ENCODE measurements at places on chromosomes 7 and 10.

- DNase-seq = peak; percentile 80
Measured at GRCh38 chr10:110364531-110364937, 59.8 kb upstream of the SMNDC1 start.

- no peak for DNase-seq
Measured at GRCh38 chr7:840001-840600, 7.8 kb downstream of the SUN1 start.

DNA sequence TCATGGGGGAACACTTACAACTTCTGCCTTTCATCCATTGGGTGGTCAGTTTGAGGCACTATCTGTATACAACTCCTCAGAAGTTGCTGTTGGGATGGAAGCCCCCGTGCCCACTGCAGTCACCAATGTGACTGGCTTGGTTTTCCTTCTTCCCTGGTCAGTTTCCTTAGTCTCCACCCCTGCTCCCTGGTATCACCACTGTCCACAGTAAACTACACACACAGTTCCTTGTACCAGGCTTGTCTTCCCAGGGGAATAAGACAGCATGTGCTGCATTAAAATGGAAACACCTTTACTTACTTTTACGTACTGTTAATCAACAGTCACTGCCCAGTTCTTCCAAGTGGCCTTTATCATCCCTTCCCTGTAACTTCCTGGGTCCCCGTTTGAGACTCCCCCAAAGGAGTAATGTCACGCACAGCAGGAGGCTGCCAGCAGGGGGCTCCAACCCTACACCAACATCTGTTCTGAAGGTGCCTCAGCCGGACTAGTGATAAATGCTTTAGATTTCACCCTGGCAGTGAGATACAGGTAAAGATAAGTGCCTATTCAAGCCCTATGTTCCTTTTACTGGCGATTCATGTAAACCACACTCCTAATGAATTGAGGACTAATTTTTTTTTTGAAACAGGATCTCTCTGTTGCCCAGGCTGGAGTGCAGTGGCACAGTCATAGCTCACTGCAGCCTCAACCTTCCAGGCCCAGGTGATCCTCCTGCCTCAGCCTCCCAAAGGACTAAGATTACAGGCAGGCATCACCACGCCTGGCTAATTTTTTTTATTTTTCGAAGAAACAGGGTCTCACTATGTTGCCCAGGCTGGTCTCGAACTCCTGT, 45.3 kb upstream of the PIK3AP1 start:
- peak; percentile 25 for DNase-seq

- DNase-seq = no peak
Measured at GRCh38 chr10:52437205-52437646, 123.1 kb downstream of the DKK1 start.

DNA sequence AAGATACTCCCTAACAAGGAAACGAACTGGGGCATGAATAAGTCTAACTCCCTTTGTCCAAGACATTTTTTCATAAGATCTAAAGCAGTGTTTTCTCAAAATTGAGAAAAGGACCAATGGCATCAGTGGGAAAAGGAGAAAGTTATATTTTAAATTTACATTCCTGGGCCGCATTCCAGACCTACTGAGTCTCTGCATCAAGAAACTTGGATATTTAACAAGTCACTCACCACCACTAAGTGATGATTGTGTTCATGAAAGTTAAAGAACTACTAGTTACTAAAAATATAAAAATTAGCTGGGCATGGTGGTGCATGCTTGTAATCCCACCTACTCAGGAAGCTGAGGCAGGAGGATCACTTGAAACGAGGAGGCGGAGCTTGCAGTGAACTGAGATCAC, 149.6 kb upstream of the MEOX2 start:
- DNase-seq = no peak

DNA sequence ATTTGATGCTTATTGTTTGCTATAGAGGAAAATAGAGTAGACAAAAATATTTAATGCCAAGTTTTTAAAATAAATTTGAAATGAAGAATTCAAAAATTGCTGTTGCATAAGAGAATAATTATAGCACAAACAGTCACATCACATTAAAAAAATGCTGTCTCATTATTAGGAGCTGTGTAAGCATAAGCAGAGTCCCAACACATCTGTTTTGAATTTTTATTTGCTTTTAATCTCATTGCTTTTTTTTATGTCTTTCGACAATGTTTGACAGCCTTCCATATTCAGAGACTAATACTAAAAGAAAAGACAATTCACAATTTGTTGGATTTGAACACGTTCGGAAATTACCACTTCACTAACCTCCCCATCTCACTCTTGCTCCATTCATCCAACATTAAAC, 143.5 kb downstream of the TFPI2 start:
- no peak for DNase-seq

- DNase-seq = no peak
Measured at GRCh38 chr10:113858541-113858940, 4.1 kb downstream of the NHLRC2 start.

DNA sequence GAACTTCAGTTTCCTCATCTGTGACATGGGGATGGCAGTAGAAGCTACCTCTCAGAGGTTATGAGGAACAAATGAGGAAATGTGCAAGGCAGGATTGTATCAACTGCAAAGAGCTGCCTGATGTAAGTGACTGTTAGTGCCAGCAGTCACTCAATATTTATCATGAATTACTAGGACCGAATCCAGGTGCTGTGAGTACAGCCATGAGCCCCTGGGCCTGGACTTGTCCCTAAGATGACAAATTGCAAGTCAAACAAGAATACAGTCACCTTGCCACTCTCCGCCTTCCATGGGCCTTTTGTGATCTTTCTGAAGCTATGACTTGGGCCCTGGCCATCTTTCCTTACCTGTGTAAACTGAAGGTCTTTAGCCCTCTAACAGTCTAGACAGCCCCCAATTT, 27.7 kb upstream of the TLX1 start:
- no peak for DNase-seq

DNA sequence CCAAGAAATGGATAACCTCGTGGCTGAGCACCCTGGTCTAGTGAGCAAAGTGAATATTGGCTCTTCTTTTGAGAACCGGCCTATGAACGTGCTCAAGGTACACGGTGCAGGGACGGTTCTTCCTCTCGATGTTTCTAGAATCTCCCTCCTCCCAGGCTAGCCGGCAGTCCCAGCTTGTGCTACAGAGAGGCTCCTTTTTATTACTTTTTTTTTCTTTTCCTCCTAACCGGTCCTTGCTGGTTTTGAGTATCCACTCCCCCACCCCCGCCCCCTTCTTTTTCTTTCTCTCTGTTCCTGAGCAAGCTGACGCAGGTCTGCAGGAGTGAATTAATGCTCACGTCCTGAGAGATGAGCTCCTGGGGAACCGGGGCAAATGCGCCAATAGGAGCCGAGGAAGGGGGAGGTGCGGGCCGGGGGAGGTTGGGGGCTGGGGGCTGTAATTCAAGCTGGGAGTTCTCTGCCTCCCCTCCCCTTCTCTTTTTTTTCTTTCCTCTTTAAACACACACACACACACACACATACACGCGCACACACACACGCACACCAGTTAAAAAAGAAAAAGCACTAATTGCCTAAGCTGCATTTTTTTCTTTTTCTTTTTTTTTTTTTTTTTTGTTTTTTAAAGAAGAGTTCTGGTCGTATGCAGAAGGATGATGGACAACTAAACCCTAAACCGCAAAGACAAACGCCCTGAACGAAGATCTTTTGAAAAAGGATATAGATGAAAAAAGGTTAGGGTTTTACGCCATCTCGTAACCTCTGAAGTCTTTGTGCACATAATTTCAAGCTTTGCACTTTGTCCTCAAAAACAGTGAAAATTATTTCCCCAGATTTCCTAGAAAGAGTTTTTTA, 6.6 kb downstream of the CPA2 start:
- DNase-seq = no peak

DNA sequence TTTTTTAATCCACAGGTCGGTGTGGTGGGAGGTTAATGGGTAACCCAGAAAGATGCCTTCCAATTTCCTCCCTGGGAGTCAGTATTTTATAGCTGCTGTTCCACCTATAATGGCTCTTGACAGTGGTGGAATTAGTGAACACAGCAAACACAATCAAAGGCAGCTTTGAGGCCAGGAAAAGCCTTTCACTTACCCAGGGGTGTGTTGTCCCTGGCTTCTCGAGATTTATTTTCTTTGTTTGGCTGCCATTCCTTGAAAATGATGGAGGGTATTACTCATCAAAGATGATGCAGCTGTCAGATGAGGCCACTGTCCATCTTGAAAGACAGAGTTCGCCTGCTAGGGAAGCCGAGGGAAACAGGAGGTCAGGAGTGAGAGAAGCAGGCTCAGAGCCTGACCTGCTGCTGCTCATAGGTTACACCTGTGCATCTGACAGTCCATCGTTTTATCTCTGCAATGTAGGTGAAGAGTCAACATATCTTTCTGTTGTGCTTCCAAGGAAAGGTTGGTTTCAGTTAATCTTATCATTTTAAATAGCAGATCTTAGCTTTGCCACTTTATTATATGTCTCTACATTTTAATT, 221.6 kb downstream of the XPNPEP1 start:
- DNase-seq = no peak

DNA sequence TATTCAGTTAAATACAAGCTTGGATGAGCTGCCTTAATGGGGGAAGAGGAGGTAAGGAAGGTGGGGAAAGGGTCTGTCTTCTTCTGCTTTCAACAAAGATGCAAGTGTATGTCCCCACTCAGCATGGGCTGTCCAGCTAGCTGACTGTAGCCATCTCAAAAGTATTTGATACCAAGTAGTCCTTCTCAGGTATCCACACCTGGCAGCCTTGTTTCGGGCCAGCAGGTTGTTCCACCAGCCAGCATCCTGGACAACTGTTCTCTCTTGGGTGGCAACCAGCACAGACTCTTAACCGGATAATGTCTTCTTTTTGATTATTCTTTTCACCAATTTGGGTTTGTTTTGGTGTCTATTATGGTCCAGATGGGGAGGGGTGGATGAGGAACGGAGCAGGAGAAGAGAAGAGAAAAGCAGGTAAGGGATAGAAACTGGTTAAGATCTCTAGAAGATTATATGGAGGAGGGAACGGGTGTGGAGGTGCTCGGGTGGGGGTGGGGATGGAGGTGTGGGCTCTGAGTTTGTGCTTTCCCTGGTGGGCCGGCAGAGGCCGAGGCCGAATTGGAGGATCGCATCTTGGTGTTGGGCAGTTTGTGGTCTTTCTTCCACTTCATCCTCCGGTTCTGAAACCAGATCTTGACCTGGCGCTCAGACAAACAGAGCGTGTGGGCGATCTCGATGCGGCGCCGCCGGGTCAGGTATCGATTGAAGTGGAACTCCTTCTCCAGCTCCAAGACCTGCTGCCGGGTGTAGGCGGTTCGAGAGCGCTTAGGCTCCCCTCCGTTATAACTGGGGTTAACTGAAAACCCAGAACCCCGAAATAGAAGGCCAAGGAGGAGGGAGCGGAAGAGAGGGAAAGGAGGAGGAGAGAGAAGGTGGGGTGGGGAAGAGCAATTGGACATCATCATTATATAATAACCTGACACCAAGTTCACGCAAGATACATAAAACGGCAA, 1.5 kb downstream of the HOXA4 start:
- no peak for DNase-seq

DNA sequence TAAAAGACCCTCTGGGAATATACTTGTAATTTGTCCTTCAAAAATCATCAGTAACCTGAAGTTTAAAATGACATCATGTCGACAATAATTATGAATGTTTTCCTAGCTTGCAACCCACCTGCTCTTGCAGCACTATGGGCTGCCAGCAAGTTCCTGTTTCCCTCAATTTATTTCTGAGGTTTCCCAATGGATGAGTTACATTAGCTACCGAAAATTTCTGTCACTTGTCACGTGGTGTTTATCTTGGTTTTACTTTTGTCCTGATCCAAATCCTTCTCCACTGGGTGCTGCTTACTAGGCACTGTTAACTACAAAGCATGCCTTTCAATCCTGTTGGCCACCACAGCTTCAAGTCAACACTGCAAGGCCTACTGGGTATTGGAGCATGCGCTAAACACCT, 31.5 kb downstream of the GIMAP8 start:
- no peak for DNase-seq

DNA sequence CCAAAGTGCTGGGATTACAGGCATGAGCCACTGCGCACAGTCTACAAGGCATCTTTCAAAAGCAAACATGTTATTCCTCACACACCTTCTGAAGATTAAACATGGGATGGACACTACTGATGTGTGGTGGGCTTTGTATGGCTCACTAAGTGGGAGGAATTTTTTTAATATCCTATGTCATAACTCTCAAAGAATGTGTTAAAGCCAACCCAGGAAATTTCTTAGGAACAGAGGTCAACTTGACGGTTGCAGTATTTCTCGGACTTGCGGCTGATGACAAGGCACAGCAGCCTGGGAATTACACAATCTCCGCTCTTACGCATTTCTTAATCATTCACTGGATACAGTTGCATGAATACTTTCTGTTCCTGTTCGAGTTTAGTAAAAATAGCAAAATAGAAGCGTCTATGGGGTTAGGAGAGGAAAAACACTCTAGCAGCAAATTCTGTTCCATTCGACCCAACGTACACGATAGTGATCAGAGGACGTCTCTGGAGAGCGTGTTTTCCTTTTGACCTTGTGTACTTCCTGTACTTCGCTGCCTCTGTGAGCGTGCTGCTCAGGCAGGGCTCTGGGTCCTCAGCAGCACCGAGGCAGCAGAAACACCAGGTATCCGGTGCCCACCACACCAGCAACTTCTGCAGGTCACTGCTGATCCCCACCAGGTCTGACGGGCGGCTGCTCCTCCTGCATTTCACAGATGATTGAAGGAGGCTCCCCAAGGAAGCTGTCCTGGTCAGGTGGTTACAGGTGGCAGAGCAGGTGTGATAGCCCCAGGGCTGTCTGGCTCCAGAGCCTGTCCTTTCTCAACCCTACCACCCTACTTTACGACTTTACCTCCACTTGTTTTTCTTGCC, 26.4 kb upstream of the SRGN start:
- no peak for DNase-seq

DNA sequence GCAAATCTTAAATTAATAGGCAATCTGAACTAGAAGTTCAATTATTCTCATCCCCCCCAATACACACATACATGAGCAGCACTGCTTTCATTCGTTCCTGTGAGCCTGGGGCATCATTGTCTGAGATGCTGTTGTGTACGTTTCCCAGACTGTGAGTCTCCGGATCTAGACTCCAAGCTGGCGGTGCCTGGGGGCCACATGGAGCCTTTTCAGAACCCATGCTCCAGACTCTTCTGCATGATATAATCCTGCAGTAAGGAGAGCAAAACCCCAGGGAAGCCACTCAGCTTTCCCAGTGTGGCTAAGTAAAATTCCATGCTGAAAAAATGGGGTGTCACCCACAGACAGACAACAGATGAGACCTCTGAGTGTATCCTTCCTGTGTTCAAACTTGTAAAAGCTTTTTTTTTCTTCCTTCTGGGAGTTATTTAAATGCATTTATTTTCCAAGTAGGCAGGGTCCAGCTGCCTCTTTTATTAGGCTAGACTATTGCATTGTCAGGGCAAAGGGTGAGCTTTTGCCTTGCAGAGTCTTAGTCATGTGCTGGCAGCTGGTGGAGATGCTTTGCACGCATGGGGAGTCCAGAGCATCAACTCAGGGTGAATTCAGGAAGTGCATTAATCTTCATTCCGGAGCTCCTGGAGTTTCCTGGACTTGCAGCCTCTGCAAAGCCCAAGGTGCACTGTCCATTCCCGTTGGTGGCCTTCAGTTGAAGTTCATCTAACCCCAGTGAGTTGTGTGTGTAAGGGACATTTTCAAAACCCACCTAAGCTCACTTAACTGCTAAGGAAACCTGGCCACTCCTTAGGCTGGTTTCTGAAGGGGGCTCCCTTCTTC, 185.7 kb upstream of the ADO start:
- no peak for DNase-seq

- DNase-seq = no peak
Measured at GRCh38 chr10:84660450-84661159, 332.2 kb downstream of the CCSER2 start.

- no peak for DNase-seq
Measured at GRCh38 chr10:78306358-78306757, 272.7 kb downstream of the RPS24 start.

Data from keratinocyte (primary cell).